ENCODE measurements at places on chromosomes 6 and 20. TPM values are rescaled to one million over a fixed set of nuclear protein-coding genes. Genes with fewer than 3 reads are reported as not detected.

GRCh38 chr6:25239059-25239458 lies 40.1 kb upstream of the CARMIL1 start:
- no peak for DNase-seq

- DNase-seq: no peak
These were observed 589.4 kb downstream of the RFPL4B start for GRCh38 chr6:112936504-112936903.

DNA sequence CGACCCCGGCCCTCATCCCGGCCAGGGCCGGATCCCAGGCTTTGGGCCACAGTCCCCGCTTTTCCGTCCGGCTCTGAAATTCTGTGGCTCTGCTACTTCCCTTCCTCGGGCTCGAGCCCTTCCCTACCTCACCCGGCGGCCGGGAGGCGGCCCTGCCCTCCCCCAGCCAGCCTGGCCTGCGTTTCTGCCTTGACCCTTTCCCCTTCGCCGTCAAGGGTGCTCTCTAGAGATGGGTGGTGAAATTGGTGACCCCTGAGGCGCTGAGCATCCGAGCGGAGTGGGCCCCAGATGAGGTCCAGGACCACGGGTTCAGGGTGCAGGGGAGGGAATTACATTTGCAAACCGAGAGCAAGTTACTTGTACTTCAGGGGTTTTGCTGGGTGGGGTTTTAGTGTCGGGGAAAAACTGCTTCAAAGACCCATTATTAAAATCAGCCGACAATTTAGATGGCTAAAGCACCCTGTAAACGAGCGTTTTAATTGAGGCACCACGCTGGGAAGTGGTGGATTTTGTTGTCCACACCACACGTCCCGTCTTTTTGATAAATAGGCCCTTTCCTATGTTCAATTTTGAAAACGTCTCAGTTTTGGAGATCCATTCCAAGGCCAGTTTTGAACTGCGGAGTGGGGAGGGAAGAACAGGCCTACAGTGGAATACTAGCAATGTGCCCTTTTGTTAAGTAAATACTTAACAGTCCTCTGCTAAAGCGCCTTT lies 9.9 kb downstream of the TFAP2A start:
- no peak for DNase-seq

- DNase-seq: no peak
These were observed 43.6 kb upstream of the SLC32A1 start for GRCh38 chr20:38680500-38681306.

DNA sequence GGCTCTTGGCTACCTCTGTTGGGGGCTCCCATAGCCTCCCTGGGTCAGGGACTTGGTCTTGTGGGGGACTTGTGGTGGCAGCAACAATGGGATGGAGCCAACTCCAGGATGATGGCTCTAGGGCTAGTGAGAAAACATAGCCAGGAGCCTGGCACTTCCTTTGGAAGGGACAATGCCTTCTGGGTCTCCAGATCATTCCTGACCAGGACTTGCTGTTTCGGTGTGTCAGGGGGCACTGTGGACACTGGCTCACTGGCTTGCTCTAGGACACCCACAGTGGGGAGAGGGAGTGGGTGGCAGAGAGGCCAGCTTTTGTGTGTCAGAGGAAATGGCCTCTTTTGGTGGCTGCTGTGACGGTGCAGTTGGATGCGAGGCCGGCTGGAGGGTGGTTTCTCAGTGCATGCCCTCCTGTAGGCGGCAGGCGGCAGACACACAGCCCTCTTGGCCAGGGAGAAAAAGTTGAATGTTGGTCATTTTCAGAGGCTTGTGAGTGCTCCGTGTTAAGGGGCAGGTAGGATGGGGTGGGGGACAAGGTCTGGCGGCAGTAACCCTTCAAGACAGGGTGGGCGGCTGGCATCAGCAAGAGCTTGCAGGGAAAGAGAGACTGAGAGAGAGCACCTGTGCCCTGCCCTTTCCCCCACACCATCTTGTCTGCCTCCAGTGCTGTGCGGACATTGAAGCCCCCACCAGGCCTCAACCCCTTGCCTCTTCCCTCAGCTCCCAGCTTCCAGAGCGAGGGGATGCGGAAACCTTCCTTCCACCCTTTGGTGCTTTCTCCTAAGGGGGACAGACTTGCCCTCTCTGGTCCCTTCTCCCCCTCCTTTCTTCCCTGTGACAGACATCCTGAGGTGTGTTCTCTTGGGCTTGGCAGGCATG lies 9.2 kb downstream of the VEGFA start:
- no peak for DNase-seq

GRCh38 chr6:137806914-137807682 lies 60.0 kb upstream of the TNFAIP3 start:
- DNase-seq: no peak

GRCh38 chr20:13322198-13322597 lies 101.1 kb downstream of the ISM1 start:
- no peak for DNase-seq

GRCh38 chr20:14544688-14545087 lies 207.3 kb upstream of the FLRT3 start:
- DNase-seq: no peak

DNA sequence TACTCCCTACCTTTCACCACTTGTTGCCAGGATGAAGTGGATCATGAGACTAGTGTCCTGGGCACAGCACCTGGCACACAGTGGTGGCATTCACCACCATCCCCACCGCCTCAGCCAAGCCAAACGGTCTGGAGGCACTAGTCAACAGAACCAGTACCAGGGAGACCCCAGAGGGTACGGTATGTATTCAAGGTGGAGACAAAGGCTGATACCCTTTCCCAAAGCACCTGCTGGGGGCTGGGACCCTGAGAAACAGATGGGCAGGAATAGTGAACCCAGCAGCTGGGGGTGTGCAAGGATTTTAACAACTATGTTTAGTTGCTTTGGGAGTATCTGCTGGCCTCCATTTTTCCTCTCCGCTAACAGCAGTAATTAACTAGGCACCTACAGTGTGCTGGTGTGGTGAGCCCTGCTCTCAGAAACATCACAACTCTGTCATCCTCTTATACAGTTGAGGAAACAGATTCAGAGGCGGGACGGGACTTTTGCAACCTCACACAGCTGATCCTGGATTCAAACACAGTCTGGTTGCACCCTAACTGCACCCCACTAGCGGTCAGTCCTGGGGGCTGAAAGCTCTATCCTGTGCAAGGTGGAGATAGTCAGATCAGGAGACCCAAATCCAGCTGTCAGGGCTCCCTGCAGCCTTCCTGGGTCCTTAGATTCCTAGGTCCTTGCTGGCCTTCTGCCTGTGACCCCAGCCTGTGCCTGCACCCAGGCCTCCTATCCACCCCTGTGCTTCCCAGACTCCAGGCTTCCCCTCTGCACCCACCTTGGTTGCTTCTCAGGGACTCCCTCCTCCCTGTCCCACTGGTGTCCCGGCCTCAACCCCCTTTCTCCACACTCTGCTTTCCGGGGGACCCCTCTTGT lies 1.2 kb downstream of the SNTA1 start:
- DNase-seq: no peak

DNA sequence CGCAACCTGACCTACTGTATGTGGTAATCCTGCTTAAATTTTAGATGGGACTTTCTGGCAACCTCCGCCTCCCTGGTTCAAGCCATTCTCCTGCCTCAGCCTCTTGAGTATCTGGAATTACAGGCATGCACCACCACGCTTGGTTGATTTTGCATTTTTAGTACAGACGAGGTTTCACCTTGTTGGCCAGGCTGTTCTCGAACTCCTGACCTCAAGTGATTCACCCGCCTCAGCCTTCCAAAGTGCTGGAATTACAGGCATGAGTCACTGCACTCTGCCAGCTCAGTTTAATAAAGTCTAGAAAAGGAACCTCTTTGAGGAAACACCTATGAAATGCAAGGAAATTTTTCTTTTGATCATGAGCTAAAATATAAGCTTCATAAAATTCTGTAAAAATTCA lies 9.0 kb upstream of the PLCB4 start:
- no peak for DNase-seq

GRCh38 chr6:166438211-166438861 lies 55.6 kb upstream of the MPC1 start:
- DNase-seq: no peak

DNA sequence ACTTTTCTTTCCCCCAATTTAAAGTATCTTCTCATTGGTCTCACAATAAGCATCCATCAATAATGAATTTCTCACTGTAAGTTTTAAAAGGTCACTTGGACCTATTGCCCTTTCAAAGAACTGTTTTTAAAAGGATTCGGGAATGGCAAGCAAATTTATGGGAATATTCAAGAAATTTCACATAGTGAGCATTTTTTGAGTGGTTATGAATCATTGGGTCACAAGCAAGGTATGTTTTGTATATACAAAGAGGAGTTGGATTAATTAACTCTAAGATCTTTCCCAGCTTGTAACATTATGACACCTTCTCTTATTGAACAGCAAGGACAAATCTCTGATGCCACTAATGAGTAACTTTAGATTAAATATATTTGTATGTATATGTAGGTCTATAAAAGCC lies 165.0 kb downstream of the MOXD1 start:
- DNase-seq: no peak

DNA sequence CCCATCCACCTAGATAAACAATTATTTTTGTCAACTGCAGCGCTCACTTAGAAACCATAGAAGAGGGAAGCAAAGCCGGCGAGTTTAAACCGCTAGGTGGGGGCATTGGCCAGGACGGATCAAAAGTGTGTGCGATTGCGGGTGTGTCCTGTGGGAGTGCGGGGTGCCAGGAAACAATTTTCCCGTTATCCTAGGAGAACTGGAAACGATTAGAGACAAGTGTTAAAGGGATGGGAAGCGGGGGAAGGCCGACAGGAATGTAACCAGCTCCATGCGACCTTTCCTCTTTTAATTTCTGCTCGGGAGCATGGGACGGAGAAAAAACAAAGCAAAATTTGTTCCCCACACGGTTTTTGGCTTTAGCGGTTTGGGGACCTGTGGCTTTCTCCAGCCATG lies 2.8 kb upstream of the HTR1B start:
- no peak for DNase-seq

DNA sequence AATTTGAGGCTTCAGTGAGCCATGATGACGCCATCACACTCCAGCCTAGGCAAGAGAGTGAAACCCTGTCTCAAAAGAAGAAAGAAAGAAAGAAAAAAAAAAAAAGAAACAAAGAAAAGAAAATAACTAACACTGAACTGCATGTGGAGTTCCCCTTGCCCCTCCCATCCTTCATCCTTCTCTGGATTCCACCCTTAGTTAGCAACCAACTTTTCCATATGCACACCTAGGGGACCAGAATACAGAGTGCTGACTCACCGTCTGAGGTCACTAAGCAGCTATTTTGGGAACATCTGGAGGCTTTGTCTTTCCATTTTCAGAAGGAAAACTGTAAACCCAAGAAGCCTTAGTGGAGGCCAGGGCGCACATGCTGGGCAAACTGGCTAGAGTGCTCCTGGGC lies 257.4 kb downstream of the MAFB start:
- DNase-seq: no peak

- DNase-seq: no peak
These were observed 107.9 kb upstream of the VGLL2 start for GRCh38 chr6:117157448-117157847.

DNA sequence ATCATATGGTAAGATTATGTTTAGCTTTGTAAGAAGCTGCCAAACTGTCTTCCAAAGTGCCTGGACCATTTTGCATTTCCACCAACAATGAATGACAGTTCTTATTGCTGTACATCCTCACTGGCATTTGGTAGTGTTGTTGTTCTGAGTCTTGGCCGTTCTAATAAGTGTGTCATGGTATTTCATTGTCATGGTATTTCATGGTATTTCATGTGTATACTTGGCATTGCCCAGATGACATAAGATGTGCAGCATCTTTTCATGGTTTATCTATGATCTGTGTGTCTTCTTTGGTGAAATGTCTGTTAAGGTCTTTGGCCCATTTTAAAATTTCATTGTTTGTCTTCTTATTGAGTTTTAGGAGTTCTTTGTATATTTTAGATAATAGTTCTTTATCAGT lies 224.4 kb downstream of the BCAS1 start:
- no peak for DNase-seq

DNA sequence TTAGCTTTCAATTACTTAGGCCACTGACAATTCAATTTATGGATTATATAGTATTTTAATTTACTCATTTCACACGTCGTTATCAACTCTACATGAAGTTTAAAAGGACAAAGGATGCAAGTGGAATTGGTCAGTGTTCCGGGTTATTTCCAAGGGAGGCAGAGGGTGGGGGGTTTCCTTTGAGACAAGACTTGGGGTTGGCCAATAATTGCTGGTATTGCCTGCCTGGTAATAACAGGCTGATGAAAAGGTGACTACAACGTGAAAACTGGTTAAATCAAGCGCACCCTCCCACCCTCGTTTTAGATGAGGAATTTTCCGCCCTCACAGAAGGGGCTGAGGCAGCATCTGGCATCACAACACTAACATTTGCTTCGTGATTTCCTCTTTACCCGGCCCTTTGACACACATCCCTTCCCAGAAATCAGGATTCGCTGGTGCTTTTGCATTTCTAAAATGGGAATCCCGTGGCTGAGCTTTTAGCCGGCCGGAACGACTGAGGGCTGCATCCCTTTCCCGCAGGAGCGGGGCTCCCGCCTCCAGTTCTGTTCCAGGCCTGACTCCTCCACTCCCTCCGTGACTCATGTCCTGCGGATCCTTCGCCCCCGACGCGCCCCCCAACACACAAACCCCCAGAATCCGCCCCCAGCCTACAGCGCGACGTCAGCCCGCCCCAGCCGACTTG lies 999 bp upstream of the PIM1 start:
- peak; percentile 45 for DNase-seq

DNA sequence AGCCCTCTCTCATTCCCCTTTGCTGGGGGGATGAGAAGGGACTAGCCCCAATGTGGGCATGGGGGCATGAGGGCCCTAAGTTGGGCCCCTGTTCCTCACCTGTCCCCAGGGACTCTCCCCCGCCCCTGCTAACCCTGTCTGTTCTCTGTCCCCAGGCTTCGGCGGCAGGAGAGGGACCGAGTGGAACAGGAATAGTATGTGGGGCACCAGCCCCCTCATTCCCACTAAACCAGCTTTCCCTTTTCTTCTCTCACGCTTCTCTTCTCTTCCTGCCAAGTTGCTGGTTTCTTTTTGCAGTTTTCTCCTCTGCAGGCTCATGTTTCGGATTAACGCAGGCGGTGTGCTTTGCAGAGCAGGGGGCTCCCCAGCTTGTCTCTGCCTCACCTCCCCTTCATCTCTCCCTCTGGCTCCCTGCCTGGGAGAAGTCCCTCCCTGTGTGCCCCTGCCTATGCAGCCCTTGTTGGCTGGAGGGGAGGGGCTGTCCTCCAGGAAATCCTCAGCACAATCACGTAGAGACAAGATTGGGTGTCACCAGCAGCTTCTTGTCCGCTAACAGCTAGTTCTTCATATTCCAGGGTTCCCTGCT lies 7.9 kb downstream of the TMEM63B start:
- no peak for DNase-seq

- no peak for DNase-seq
These were observed 156.6 kb downstream of the NFATC2 start for GRCh38 chr20:51385646-51386530.

Gene LY6G5C
- not detected for total RNA-seq

Gene NKAPL
- total RNA-seq: 1.1 TPM

Gene CFAP61
- 0.27 TPM for total RNA-seq

Gene NEU1
- total RNA-seq: 26.0 TPM

Gene LPIN3
- 29.6 TPM for total RNA-seq

Gene NOL7
- 96.0 TPM for total RNA-seq

Gene TREML1
- total RNA-seq: 3.9 TPM

Gene SMOC2
- total RNA-seq: 424 TPM

Gene ESR1
- 4.9 TPM for total RNA-seq

Gene SLC25A27
- 44.4 TPM for total RNA-seq
